NCI-H2029 (cell line): ENCODE measurements at places on chromosomes 5 and 9.
A peak's percentile ranks its signal among the peaks of the same experiment; 100 is the strongest.

DNA sequence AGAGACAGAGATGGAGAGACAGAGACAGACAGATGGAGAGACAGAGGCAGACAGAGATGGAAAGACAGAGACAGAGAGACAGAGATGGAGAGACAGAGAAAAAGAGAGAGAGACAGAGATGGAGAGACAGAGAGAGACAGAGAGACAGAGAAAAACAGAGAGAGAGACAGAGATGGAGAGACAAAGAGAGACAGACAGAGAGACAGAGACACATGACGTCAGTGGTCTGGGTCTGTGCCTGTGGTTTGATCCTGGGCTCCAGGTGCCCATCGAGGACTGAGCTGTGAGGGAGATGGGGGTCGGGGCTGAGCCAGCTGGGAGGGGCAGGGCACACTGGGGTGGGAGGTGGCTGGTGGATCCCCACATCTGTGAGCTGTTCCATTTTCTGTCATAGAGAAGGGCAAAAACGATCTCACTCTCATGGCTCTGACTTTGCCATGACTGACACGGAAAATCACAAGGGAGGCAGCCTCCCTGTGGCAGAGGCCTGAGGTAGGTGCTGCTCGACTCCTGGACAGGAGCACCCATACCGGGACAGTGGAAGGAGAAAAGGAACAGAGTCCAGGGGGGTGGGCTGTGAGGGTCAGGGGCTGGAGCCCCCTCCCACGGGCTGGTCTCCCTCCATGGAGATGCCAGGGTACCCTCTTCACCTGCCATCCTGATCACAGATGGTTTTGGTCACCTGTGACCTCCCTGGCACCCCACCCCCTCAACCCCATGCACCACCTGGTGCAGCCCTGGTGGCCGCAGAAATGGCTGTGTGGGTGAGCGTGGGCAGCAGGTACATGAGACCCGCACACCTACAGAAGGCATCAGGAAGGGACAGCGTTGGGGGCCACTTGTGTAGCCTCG lies 28.8 kb downstream of the GLT6D1 start:
- no peak for DNase-seq

DNA sequence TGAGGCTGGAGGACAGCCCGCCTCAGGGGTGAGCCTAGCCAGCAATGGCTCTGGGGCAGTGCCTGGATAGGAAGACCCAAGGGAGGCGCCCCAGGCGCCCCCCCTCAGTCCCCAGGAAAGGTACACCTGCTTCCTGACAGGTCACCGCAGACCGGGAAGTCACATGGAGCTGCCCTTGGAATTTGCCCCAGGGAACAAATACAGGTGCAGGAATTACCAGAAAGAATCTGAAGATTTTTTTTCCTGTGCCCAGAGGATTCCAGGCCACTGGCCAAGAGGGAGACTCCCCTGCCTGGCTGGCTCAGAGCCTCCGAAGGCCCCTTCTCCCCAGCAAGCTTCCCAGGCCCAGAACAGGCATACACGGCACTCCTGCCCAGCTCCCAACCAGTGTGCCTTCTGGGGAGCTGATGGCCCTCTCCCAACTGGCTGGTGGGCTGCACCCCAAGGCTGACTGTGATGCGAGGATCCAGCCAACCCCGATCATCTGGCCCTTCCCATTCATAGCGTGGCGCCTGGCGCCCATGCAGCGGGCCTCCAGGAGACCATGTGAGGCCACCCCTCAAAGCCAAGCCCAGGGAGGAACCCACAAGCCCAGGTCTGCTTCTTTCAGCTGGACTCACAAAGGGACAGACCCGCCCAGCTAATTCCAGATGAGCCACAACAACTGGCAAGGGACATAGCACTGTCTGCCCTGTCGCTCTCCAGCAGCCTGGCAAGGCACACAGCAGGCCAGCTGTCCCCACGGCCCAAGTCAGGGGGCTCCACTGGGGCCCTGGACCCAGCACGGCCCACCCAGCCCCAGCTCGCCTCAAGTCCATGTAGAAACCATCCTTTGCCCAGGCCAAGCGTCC lies 2.3 kb downstream of the TPRN start:
- DNase-seq, result peak; percentile 57

GRCh38 chr9:96031916-96032534 lies 156.5 kb downstream of the ERCC6L2 start:
- DNase-seq, result no peak

DNA sequence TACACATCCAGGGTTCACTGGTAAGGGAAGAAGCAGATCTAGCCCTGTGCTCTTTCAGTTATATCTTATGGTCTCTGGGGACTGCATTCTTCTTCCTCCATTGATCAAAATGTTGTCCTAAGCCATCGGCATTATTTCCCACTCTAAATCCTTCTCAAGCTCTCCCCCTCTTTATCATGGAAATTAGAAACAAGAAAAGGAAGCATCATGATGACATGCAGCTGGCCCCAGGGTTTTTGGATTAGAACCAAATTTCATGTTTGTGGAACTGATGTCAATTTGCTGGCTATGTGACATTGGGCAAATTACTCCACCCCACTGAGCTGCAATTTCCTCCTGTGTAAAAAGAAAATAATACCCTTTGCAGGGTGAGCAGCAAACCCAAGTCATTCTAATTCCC lies 39.5 kb downstream of the MFAP3 start:
- peak; percentile 63 for DNase-seq

DNA sequence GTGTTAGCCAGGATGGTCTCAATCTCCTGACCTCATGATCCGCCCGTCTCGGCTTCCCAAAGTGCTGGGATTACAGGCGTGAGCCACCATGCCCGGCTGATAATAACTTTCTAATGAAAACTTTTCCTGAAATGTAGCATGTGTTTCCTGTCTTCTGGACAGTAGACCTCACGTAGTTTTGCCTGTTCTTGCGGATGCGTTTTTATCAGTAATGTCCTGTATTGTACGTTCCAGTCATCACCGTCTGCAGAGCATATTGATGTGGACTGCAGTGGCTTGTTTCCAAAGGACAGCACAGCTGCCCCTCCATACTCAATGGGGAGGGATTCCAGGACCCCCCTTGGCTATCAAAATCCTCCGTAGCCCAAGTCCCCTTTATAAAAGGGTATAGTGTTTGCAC lies 12.8 kb downstream of the EXOC3 start:
- DNase-seq, result no peak
